ENCODE measurements at places on chromosomes 6 and 20.

- DNase-seq, result no peak
Observed at GRCh38 chr6:45837541-45838200, 178.0 kb downstream of the CLIC5 start.

DNA sequence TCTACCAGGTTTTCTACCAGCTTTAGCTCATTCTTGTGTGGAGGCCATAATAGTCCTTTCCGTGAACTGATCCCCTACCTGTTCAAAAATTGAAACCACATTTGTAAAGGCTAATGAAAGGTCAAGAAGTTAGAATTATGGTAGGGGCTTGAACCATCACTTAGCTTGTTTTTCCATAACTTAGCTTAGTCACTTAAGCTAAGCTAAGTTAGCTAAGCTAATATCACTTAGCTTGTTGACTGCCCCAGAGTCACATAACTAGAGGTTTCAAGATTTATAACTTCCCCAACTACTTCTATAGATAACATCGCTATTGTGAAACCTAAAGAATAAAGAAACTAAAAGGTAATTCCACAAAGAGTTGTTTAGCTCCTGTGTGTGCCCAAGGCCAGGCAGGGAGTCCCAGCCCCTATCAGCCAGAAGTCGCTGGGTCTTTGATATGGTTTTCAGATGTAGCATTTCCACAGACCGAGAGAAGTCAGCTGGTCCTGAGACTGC is 131.8 kb downstream of the VEGFA start:
- DNase-seq, result no peak

GRCh38 chr6:32189742-32190053 is 304 bp downstream of the PBX2 start:
- DNase-seq, result no peak

- peak; percentile 55 for DNase-seq
Observed at GRCh38 chr20:44532981-44533331, 11.1 kb upstream of the SERINC3 start.

GRCh38 chr6:149421132-149421531 is 21.1 kb downstream of the SUMO4 start:
- DNase-seq, result no peak

GRCh38 chr6:155450240-155450581 is 5.4 kb downstream of the NOX3 start:
- DNase-seq, result no peak

- no peak for DNase-seq
Observed at GRCh38 chr6:131638013-131638412, 911 bp downstream of the ENPP3 start.

DNA sequence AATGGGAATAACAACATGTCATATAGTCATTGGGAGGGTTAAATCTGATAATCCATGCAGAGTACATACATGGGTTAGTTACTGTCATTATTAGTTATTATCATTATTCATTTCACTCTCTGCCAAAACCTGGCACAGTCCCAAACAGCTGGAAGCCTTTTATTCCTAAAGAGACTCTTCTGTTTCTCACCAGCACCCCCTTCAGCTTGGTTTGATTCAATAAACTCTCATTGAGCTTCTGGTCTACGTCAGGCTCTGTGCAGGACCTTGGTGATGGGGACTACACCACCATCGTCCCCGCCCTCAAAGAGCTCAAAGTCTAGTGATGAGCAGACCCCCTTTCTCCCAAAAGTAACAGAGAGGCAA is 2.3 kb downstream of the KCNK15 start:
- DNase-seq, result no peak

GRCh38 chr20:5061213-5061612 is 58.5 kb downstream of the PCNA start:
- no peak for DNase-seq

DNA sequence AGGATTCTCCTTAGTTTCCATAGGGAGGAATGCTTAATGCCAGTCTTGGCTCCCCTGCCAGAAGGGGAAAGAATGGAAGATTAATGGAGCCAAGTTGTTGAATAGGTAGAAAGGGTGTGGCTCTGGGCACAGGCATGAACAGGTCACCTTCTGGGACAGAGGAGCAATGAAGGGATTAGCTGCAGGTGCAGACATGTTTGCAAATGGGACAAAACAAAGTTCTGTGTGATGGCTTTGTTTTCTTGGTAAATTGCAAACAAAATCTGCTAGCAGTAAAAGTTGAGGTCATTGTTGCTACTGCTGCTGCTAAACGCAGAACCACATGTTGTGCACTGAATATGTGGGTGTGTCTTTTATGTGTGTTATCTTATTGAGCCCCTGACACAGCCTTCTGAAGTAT is 93.3 kb downstream of the PERP start:
- no peak for DNase-seq

DNA sequence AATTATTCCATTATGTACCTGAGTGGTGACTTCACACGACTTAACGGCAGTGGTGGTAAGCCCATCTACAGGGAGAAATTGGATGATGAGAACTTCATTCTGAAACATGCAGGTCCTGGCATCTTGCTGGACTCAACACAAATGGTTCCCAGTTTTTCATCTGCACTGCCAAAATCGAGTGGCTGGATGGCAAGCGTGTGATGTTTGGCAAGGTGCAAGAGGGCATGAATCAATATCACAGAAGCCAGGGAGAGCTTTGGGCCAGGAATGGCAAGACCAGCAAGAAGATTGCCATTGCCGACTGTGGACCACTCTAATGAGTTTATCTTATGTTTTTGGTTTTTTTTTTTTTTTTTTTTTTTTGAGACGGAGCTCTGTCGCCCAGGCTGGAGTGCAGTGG is 172.3 kb downstream of the ZNF217 start:
- no peak for DNase-seq

GRCh38 chr6:138815797-138816528 is 20.1 kb downstream of the ECT2L start:
- DNase-seq, result no peak

DNA sequence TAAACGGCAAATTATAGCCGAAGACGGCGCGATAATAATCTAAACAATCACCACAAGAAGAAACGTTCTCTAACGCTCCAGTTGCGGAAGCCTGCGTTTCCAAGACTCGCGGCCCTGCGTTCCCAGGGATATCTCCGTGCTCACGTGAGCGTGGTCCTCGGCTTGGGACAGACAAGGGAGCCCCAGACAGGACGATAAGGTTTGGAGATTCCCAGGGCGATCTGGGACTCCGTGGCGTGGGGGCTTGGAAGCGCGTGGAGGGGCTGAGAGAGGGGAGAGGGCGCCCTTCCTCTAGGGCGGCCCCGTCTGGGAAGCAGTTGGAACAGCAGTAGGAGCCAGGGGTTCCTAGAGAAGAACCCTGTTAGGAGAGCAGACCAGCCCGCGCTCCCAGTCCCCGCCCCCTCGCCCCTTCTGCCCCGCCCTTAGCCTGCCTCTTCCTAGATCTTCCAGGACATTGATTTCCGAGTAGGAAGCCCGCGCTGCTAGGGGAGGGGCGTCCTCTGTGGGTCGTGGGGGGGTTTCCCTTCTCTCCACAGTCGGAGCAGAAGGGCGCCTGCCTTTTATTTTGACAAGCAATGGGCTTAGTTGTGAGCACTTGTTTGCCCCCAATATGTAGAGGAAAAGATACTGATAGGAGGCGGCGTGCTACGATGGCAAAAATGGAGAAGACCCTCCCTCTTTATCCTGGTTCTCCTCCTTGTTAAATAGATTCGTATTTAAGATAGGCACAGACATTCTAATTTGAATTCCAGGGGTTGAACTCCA is 10.6 kb downstream of the NRN1 start:
- peak; percentile 59 for DNase-seq

Data from activated naive CD4-positive, alpha-beta T cell treated with anti-CD3 and anti-CD28 coated beads, Interleukin-2, amount 10 ng/mL, durations not matched to agents 7 days and 5 days (primary cell).